ENCODE measurements at places on chromosomes 5 and 9.
A peak's percentile ranks its signal among the peaks of the same experiment; 100 is the strongest.

GRCh38 chr9:122097679-122098315 lies 4.7 kb upstream of the TTLL11 start:
- ATAC-seq = no peak

GRCh38 chr9:4838189-4838546 lies 45.4 kb downstream of the RCL1 start:
- peak; percentile 47 for ATAC-seq

- ATAC-seq = no peak
Observed at GRCh38 chr9:92297611-92298010, 4.1 kb upstream of the IARS1 start.

GRCh38 chr9:124448019-124448418 lies 2.2 kb upstream of the ADGRD2 start:
- ATAC-seq = no peak

DNA sequence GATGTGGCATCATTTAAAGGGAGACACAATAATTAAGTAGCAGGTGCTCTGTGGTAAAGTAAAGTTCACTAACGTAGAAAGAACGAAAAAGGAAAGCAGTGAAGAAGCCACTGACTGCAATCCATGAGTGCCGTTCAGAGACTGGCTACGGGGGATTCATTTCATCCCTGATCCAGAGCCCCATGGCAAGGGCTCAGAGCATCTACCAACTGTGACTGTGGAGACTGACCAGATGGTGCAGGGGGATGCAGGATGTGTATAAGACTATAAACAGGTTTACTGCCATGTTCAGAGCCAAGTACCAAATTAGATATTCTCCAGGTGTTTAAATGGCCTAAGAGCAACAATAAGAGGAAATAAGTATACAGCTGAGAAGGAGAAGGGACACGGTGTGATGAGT lies 47.7 kb downstream of the MARCHF11 start:
- ATAC-seq = no peak

- ATAC-seq = no peak
Observed at GRCh38 chr9:35520364-35520710, 30.4 kb downstream of the RUSC2 start.

DNA sequence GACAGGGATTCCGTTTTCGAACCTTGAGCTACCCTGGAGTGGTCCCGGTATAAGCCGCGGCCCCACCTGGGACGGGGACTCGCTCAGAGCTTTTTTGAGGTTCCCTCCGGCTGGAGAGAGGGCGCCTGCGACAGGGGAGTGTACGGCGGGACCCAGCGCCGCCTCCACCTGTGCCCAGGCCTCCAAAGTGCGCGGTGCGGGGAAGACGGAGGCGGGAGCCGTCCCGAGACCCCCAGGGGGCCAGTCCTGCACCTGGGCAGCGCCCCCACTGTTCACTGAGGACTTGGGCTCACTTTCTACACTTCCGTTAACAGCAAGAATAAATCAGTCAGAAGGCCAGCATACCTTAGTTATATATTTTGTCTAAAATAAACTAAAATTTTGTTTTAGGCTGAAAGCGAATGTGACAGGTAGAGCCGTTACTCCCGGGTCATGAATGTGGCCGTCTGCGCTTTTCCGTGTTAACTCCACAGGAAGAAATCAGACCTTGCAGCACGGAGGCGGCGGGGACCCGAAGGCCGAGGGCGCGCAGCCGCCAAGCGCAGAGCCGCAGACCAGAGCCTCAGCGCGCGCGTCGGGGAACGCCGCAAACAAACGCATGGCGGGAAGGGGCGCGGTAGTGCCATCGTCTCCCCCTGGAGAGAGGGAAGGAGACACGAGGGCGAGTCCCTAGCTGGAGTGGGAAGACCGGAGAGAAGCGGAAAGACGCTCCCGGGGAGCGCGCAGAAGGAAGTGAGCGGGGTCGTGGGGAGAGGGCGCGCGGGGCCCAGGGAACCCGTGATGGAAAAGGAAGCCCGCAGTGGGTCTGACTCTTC lies 14.1 kb downstream of the TRIM7 start:
- ATAC-seq = peak; percentile 24

DNA sequence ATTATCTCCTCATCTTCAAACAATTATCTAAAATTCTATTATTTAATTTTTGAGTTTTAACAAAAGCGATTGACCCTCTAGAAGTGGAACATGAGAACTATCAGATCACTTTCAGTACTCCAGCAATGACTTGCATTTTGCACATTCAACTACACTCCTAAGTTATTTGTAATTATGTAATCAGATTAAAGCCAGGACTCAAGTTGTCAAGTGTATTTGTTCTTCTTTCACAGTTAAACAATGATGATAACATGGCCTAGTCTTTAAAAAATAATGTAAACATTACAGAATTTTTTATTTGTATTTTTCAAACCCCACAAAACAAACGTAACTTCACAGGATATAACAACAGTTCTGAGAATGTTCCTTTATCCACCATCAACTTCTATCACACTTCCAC lies 2148.9 kb upstream of the ACO1 start:
- ATAC-seq = no peak

GRCh38 chr5:149733129-149733900 lies 3.2 kb downstream of the PPARGC1B start:
- ATAC-seq = no peak

GRCh38 chr9:93129691-93130500 lies 4.2 kb downstream of the NINJ1 start:
- no peak for ATAC-seq

- ATAC-seq = no peak
Observed at GRCh38 chr9:1362845-1363244, 312.7 kb downstream of the DMRT2 start.

DNA sequence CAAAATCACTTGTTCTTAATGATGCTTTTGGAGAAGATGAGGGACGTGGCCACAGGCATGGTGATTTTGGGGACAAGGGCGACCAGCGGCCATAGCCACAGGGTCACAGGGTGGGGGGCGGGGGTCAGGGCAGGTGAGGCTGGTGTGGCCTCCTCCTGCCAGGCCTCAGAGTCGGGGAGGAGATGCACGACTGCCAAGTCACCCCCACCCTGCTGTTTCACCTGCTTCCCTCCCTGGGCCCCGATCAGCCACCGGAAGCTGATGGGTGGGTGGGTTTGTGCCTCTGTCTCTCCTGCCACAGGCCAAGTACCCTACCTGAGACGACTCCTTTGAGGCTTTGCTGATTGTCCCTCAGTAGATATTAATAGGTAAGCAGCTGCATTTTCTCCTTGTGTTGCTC lies 199.3 kb downstream of the PAX5 start:
- no peak for ATAC-seq

GRCh38 chr5:134585966-134586365 lies 46.7 kb downstream of the SAR1B start:
- ATAC-seq = no peak

DNA sequence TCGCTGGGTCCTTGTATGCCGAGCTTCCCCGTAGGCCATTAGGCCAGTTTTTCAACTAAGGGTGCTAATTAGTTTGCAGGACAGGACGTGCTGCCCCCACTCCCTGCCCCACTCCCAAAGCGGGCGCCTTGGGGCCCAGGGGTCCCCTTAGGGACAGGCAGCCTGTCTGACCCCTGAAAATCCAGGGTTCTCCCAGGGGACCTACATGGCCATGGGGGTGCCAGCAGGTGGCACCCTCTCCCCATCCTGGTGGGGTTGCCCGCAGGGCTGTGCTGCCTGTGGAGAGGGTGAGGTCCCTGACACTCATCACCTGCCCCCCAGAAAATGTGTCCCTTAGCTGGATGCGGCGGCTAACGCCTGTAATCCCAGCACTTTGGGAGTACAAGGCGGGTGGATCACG lies 8.5 kb upstream of the CCDC187 start:
- no peak for ATAC-seq

DNA sequence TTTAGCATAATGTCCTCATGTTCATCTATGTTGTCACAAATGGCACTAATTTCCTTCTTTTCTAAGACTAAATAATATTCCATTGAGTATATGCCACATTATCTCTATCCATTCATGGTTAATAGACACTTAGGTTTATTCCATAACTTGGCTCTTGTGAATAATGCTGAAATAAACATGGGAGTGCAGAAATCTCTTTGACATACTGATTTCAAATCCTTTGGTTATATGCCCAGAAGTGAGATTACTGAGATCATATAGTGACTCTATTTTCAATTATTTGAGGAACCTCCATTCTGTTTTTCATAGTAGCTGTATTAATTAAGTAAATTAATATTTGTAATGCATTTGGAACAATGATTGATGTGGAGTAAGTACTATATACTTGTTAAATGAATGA lies 13.0 kb downstream of the SMIM3 start:
- ATAC-seq = no peak

GRCh38 chr9:30197954-30198353 lies 2186.5 kb upstream of the ACO1 start:
- ATAC-seq = no peak

DNA sequence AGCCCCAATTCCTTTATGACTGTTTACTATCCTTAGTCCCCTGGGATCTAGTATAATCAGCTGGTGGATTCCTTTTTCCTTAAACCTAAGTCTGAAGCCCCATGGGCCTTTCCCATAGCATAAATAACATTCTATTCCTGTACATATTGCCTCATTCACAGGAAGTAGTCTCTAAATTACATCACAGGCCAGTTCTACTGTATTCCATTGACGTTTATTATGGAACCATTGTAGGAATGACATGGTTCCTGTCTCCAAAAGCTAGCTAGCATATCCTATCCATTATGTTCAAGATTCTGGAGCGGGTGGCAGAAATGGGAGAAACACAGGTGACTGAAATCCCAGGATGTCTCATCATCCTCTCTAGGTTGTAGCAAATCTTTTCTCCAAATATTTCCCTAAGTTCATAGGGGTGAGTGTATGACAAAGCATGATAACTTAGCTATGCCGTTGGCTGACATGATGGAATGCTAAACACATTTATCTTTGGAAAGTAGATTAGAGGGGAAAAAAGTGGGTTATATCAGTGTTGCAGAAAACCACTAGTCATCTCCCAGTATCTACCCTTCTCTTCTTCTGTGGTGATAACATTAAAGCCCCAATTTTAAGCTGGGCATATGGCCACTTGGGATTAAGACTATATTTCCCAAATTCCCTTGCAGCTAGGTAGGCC lies 140.1 kb downstream of the FGF1 start:
- no peak for ATAC-seq

DNA sequence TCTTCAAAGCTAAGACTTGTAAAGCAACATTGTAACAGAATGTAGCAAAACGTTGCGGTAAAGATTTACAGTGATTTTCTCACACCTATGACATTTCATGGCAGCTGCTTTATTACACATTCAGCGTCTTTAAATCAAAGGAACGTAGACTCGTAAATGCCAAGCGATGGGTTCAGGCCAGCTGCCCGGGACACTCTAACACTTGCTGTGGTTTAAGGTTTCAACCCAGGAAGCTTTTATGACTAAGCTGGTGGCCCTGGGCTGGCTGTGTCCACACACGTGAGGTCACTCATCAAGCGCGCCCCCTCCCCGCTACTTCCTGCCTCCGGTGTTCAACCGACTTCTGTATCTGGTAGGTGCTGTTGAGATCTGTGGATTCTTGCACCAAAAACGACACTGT lies 2.5 kb downstream of the SLC6A18 start:
- no peak for ATAC-seq

GRCh38 chr9:5630081-5630507 lies 1.2 kb downstream of the RIC1 start:
- no peak for ATAC-seq

GRCh38 chr5:106376522-106376921 lies 1294.2 kb downstream of the EFNA5 start:
- ATAC-seq = no peak

- no peak for ATAC-seq
Observed at GRCh38 chr5:145989428-145989827, 53.0 kb downstream of the SH3RF2 start.

DNA sequence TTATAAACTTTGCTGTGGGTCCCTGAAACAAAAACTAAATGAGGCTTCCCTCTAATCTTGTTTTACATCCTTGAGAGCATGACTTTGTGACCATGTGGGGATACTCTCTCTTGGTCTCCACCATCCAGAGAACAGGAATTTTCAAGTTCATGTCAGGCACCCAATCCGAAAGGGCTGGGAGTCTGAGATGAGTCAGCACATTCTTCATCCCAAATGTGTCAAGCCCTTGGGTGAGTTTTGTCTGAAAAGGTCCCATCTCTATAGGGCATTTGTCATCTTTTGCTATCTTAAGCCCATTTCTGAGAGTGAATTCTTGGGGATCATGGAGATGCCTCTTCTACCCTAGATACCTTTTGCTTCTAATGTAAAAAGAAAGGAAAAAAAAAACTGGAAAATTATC lies 26.9 kb upstream of the RAPGEF6 start:
- ATAC-seq = no peak

- no peak for ATAC-seq
Observed at GRCh38 chr5:84791138-84791537, 406.5 kb upstream of the EDIL3 start.

- no peak for ATAC-seq
Observed at GRCh38 chr5:67669916-67670315, 473.3 kb upstream of the CD180 start.

- ATAC-seq = no peak
Observed at GRCh38 chr5:72860499-72860898, 44.0 kb downstream of the TNPO1 start.

DNA sequence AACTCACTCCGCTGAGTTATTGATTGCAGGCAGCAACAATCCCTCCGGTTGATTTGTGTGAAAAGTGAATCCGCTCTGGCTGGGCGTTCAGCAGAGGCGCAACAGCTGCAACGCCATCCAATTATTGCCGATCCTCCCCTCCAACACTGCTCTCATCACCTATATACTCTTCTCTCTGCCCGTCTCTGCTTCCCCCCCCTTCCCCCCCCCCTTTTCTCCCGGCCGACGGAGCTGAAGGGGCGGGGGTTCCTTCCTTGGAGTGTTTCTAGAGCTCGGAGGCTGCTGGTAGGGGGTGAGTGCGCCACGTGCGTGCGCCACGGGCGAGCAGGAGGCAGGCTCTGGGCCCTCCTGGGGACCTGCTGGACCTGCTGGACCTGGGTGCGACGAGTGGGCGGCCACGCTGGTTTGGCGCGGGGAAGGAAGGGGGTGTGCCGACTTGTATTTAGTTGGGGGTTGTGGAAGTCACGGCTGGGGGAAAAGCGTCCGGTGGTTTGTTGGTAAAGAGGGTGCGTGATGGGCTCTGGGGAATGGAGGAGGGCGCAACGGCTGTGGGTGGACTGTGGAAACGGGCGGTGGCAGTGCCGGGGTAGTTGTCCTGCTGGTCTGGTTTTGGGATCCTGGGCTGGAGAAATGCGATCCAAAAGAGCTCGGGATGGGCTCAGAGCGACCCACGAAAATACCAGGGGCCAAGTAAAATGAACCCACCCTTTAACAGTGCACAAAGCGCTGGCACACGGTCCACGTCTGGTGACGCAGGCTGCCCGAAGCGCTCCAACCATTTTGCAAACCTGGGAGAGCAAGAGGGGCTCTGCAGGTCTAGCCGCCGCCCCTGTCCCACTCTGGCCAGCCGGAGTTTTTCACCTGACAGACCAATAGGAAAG lies 6.4 kb upstream of the MEF2C start:
- ATAC-seq = peak; percentile 81

GRCh38 chr5:68548959-68549676 lies 333.6 kb downstream of the PIK3R1 start:
- no peak for ATAC-seq
